ENCODE measurements at places on chromosomes 5 and 9. TPM values are rescaled to one million over a fixed set of nuclear protein-coding genes. Genes with fewer than 3 reads are reported as not detected.

The PDE6A gene
- total RNA-seq = not detected

The WNK2 gene
- total RNA-seq = 19.8 TPM

The IL4 gene
- total RNA-seq = not detected

The NXNL2 gene
- not detected for total RNA-seq

The OR13C3 gene
- not detected for total RNA-seq

The CDC25C gene
- total RNA-seq = 0.33 TPM

The RNF208 gene
- total RNA-seq = 1.7 TPM

The TAF1L gene
- 0.14 TPM for total RNA-seq

The NUDT12 gene
- total RNA-seq = 5.4 TPM

- DNase-seq = no peak
Observed at GRCh38 chr5:10111571-10111970, 138.1 kb downstream of the ATPSCKMT start.

- DNase-seq = no peak
Observed at GRCh38 chr9:101114317-101114716, 85.8 kb downstream of the PLPPR1 start.

GRCh38 chr5:2879701-2880100 is 128.2 kb upstream of the IRX2 start:
- no peak for DNase-seq

GRCh38 chr5:35922468-35922867 is 16.0 kb downstream of the CAPSL start:
- no peak for DNase-seq

- DNase-seq = no peak
Observed at GRCh38 chr5:158921441-158922262, 178.1 kb downstream of the EBF1 start.

- DNase-seq = no peak
Observed at GRCh38 chr5:23977997-23978396, 470.6 kb downstream of the PRDM9 start.

GRCh38 chr9:118644066-118644465 is 725.2 kb downstream of the BRINP1 start:
- no peak for DNase-seq

- DNase-seq = no peak
Observed at GRCh38 chr5:138258704-138259292, 15.6 kb downstream of the GFRA3 start.

DNA sequence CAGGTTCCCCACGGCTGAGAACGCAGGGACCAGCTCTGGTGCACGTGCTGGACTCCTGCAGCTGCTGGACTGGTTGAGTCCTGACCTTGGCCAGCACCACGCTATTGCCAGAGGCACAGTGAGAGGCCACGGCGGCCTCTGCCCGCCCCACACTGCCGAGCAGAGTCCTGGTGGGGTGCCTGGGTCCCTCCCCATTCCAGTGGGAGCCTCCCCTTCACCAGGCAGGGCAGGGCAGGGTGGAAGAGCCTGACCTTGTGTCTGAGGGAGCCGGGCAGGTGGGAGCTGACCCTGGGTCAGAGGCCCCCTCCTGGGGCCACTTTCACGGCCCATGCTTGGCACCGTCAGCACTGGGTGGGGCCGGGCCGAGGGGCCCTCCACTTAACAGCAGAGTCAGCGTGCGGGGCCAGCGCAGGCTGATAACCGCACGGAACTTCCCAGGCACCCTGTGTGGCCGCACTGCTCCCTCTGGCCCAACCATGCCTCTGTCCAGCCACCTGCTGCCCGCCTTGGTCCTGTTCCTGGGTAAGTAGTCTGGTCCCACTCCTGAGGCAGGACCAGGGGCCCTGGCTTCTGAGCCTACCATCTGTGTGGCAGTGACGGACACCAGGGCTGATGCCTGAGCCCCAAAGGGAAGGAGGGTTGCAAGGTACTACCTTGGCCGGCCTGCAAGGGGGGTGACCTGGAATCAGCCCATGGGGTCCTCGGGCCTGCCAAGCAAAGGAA is at the start of gene MAMDC4:
TSS of gene MAMDC4 (plus strand) at position 406 of the 723 bp plus-strand sequence. CDS start at position 477, 71 bp downstream.
- no peak for DNase-seq

- no peak for DNase-seq
Observed at GRCh38 chr9:108845507-108845906, 10.3 kb downstream of the ACTL7B start.

DNA sequence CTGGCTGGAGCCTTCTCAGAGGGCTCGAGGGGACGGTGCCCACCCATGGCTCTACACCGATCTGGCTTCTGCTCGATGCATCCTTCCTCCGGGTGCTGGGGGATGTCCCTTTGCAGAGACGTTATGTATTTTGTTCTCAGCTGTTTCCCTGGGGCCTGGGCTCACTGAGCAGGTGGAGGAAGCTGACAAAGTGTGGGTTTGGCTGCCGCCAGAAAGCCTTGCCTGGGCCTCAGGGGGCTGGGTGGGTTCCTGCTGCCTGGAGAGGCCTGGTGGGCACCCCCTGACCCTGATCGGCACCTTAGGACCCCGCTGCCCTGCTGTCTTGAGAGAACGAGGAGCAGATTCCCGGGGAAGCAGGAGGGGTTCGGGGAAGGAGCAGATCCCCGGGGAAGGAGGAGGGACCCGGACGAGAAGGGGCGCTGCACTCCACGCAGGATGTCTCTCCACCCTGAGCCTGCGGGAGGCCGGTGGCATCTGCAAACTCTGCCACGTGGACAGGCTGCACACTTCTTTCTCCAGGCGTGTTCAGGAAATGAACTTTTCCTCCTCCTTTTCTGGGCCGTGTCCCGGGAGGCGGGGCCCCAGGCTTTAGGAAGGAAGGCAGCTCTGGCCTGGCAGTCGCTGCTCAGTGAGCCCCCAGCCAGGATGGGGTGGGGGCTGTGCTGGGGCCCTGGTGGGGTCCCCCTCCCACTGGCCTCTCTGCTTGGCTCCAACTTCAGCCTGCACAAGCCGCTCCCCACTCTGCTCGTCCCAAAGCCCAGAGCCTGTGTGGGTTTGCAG is 148.9 kb downstream of the RXRA start:
- DNase-seq = peak; percentile 89

DNA sequence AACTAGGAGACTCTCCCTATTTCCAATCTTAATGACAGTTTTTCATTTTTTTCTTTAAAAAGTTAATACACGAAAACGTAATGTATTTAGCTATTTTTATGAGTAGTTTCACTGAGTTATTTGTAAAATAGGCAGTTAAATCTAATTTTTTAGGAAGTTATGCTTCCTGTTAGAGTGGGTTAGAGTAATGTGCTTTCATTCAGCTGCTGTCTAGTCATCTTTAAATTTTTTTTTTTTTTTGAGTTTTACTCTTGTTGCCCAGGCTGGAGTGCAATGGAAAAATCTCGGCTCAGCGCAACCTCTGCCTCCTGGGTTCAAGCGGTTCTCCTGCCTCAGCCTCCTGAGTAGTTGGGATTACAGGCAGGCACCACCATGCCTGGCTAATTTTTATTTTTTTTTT is 34.0 kb downstream of the CDC42SE2 start:
- DNase-seq = no peak
